ENCODE measurements at places on chromosomes 3 and 15.

DNA sequence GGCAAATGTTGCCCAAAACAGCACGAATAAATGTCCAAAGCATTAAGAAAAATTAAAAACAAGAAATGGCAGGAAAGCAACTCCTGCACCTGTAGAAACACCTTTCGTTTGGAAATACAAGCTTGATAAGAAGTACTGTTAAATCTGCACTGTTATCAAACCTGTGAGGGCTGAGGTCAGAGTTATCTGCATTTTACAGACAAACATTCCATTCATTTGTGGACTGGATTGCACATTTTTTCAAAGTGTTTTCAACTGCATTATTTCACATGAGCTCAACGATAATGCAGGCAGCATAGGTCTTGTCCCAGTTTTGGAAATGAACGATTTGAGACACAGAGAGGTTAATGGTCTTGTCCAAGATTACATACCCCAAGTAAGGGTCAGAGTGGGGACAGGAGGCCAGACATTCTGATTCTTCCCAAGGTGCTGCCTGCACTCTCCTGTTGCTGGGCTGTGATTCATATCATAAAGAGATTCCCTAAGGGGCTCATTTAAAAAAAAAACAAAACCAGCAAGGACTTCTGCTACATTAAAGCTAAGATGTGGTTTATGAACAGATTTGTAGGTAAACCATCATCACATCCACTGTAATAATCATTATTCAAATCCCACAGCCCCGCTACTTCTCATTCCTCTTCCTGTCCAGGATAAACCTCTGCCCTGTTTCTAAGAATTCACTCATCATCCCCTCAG, 13.0 kb downstream of the GUCA1C start:
- no peak for DNase-seq

GRCh38 chr3:36595511-36595910, 168.8 kb downstream of the DCLK3 start:
- no peak for DNase-seq

DNA sequence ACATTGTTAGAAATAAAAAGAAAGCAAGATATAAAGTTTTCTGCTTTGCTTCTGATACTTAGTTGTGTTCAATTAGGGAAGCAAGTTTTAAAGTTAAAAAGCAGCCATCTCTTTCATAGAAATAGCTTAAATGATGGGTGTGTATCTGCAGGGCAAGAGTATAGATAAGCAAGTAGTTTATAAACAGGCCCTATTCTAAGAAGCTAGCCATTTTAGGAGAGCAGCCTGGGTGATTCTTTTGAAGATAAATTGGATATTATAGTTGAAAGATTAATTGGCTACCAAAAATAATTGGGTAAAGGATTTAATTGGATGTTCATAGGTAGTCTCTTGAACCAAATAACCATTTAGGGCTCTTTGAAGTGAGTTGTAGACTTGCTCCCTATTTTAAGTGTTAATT, 5.6 kb downstream of the EIF3J start:
- DNase-seq: no peak

DNA sequence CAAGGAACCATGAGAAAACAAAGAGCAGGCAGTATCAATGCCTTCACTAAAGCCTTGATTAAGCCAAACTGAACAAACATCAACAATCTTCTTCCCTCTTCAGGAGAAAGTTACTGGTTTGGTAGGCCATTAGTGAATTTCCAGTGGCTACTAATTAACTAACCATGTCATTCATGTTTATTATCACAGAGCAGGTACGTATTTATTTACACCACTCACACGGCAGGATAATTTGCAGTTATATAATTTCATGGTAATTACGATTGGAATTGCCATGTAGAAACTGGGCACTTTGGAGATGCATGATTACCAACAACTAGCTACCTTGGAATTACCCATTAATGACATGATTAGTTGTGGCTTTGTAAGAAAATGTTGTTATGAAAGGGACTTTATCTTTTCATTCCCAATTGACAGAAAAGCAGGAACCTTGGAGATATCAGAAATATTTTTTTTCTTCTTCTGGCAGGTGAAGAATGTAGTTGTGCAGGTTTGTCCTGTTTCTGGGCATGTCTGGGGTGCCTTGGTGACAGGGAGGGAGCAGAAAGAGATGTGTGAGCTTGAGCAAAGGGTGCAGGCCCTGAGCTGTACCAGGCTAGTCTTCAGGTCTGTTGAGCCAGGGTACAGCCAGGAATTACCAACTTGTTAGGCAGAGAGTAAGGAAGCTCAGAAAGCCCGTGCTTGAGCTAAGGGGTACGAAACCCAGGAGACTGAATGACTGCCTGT, 310.7 kb downstream of the RORA start:
- no peak for DNase-seq

DNA sequence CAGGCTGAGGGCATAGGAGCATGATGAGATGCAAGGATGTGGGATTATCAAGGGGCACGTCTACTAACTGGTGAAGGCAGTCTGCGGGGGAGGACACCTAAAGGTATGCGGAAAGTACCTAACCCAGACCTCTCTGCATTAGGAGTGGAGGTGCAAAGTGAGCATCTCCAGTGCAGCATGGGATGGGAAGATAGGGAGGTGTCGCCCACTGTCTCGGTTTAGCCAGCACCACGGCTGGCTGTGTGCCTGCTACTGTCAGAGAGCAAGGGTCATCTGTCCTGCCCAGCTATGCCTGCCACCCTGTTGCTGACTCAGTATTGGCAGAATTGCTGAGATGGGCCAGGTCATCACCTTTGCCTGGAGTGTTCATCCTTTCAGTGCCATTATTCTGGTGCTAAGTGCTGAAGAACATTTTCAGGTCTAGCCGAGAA, 40.1 kb downstream of the OXNAD1 start:
- DNase-seq: peak; percentile 24

DNA sequence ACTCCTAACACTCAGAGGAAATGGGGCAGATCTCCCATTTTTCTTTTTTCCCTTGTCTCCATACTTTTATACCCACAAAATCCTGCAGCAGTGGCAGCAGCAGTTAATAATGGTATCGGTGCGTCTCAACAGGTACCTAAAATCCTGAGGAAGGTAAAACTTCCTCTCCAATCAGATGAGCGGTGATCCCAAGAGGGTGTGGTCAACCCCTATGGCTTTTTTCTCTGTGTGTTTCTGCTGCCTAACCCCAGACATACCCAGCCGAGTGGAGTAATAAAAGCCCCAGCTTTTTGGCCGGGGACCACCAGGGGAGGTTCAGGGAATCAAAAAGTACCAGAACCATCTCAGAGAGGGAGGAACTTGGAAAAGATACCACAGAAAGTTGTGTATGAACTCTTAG, 9.1 kb downstream of the GK5 start:
- no peak for DNase-seq

GRCh38 chr3:1057436-1057835, 35.4 kb upstream of the CNTN6 start:
- DNase-seq: no peak

DNA sequence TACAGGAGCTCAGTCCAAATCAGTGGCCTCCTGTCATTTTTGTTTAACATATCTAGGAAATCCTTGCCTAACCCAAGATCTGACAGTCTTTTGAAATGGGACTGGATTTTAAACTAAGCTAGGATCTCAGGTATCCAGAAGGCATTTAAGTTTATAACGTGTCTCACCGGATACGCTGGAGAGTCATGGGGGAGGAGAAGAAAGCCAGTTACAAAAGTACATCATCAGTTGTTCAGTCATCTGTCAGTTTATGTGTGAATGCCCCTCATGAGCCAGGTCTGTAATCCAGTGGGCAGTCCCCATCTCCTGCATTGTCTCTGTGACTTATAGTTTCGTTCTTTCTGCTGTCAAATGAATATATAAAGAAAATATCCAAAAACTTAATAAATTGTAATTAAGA, 44.4 kb downstream of the RAB7A start:
- DNase-seq: no peak

- no peak for DNase-seq
These were observed 230.8 kb upstream of the TBC1D5 start for GRCh38 chr3:17972959-17973906.

GRCh38 chr3:146770301-146770700, 165.2 kb upstream of the PLSCR5 start:
- DNase-seq: no peak

- no peak for DNase-seq
These were observed 93.2 kb upstream of the MEF2A start for GRCh38 chr15:99472416-99473145.

- DNase-seq: peak; percentile 10
These were observed 329.4 kb downstream of the TBC1D5 start for GRCh38 chr3:17412950-17413530.

GRCh38 chr15:41504751-41505492, 8.7 kb downstream of the LTK start:
- no peak for DNase-seq

GRCh38 chr15:58549013-58549784, 117.4 kb downstream of the LIPC start:
- no peak for DNase-seq

DNA sequence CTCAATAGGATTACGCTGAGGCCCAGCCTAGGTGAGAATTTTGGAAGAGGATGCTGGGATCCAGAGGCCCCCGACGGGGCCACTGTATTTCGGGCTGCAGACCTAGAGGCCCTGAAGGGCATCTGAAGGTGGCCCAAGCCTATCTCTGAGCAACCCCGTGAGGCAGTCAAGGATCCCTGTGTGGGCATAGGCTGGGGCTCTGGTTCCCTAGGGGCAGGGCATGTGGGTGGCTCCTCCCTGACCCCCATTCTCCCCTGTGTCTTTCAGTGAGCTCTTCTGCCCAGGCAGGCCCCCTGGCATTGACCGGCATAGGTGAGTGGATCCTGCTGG, 216.0 kb downstream of the SNRPN start:
- DNase-seq: no peak

- no peak for DNase-seq
These were observed 36.5 kb upstream of the DUSP7 start for GRCh38 chr3:52092891-52093290.

DNA sequence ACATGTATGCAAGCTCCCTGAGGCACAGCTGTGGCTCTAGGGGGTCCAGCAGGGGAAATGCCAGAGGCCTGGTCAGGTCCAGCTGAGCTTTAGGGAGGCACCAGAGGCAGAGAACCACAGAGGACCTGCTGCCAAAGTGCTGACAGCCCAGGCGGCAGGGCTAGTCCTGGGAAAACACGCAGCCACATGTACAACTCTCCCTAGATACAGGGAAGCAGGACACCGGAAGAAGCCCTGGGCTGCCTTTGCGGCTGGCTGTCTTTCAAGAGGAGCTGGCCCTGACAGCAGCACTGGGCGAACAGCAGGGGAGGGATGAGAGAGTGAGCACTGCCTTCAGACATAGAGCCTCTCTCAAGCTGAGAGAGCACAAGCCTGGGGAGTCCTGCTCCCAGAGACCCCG, 40.7 kb downstream of the RFT1 start:
- no peak for DNase-seq

DNA sequence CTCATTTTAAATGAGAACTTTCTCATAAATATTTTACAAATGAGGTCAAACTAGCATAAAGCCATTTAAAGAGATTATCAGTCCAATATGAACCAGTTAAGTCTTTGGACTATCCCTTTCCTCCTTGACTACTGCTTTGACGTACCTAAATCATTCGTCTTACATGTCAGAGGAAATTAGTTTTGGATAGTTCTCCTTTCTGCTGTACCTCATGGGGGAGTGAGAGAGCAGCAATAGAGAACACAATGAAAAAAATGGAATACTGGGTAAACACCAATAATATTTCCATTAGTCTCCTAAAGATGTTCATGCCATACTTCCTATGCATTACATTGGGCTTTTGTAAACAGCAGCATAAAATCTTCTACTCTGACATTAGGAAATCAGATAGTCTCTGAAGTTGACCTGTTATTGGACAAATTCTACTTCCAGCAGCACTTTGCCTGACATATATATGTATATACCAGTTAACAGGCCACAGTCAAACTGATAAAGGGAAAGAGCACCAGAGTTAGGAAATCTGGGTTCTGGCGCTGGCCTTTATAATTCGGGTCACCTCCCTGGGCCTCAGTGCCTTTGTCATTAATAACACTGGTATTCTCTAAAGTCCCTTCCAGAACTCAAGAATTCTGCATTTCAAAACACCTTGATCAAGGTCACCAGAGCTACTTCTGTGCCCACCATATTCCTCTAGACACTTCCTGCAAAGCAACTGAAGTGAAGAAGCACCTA, 26.8 kb downstream of the TIMMDC1 start:
- DNase-seq: no peak

DNA sequence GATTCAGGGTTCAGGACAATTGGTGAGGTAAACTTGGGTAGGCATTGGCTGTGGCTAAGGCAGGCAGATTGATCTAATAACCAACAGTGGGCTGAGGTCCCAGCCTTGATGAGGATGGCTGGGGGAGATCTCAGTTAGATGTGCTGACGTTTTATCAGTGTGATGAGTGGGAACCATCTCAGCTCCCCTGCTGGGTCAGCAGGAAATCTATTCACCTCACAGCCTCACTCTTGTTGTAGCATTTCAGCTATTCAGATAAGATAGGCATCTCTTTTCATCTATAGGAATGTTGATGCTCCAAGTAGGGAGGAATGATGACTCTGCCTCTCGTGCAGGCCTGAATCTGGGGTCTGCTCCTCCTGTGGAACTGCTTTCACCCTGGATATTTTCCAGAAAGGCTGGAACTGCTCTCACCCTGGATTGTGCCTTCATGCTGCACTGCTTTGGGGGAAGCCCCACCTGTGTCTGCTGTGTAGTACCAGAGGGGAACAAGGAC, 973.7 kb downstream of the NSUN3 start:
- no peak for DNase-seq

GRCh38 chr15:100880139-100880896, 687 bp downstream of the ALDH1A3 start:
- DNase-seq: no peak

DNA sequence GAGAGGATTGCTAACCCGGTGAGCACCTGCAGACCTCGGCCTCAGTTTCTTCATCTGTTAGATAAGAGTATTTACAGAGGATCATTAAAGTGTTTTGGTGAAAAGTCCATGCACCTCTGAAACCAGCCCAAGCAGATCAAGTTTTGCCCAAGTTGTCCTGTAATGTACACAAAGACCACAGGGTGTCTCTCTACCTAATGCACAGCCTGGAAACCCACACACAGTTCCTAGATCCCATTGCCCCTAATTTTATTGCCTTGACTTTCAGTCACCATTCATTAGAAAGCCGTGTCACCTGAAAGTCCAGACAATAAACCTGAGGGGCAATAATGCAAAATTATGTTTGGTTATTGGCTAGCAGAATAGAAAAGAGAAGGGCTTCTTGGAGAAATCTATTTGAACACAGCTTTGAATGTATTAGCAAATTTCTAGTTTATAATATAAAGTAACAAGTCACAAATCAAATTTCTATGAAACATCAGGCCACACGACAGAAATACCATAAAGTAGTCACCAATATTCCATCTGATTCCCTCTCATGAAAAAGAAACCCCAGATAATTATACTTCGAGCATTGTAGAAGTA, 161.3 kb upstream of the SLC2A2 start:
- no peak for DNase-seq

DNA sequence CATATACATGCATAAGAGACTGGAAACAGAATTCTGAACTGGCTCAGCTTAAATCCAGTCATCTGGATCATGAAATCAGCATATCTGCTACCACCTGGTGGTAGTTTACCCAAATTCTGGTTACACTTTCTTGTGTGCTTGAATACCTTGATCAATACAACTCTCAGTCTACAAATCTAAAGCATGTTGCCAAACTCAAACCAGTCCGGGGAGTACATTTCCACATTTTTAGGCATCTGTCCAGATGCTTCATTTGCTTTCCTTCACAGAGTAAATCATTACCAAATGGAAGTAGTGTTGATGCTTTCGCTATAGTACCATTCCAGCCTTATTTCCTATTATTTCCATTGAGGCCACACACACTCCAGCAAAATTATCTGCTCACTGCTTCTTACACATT, 126.4 kb downstream of the P2RY1 start:
- DNase-seq: no peak

GRCh38 chr15:92817339-92817886, 82.7 kb upstream of the CHD2 start:
- no peak for DNase-seq
